AG09319 (cell line): ENCODE measurements at places on chromosomes 4 and X.

DNA sequence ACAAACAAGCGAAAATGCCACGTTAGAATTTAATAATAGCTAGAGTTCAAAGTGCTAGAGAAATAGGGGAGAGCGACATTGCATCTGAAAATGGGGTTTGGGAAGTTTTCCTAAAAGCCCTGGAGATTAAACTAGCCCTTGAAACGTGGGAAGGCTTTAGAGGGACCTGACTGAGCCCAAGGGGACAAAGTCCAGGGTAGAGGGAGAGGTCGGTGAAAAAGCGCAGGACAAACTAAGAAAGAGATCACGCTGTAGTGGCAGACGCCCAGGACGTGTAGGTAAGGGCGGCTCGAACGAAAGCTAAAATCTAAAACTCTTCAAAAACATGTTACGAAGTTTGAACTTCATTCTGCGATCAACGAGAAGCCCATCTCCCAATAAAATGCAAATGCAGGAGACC lies 1.1 kb upstream of the ATP11C start:
- DNase-seq = no peak

- DNase-seq = no peak
These were observed 2.2 kb downstream of the PCDH10 start for GRCh38 chr4:133151341-133151690.

DNA sequence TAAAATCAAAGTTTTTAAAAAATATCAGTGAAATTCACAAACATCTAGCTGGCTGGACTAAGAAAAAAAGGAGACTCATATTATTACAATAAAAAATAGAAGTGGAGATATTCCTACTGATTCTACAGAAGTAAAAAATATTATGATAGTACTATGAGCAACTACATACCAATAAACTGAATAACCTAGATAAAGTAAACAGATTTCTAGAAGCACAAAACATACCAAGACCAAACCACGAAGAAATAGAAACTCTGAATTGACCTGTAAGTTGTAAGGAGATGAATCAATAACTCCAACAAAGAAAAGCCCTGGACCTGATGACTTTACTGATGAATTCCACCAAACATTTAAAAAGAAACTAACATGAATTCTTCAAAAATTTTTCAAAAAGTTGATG lies 867.3 kb downstream of the PCDH18 start:
- no peak for DNase-seq

DNA sequence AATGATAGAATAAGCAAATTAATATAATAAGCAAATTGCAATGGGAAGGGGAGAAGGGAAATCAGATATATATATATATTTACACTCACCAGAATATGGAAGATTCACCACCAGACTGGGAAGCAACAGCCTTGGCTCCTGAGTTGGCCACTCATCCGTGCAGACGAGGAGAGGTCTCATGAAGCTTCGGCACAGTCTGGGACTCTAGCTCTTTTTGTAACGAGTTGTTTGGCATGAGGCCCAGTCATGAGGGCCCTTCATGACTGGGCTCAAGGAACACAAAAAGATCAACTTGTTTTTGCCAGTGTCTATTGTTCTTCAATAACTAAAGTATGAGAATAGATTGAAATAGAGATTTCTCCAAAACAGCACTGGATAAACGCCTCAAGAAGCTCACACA lies 176.4 kb downstream of the ADGRA3 start:
- no peak for DNase-seq

GRCh38 chr4:11106759-11107158 lies 321.9 kb downstream of the HS3ST1 start:
- no peak for DNase-seq
